ENCODE measurements at places on chromosomes 16 and 17. TPM values are rescaled to one million over a fixed set of nuclear protein-coding genes. Genes with fewer than 3 reads are reported as not detected.

SP6 gene
- total RNA-seq, result 1.9 TPM

TP53TG3C gene
- total RNA-seq, result not detected

HBM gene
- total RNA-seq, result not detected

CXCL16 gene
- 51.3 TPM for total RNA-seq

C1QL1 gene
- total RNA-seq, result not detected

All from mesenteric fat pad (tissue), 1 donor.